ENCODE measurements at places on chromosomes 1 and 21.
A peak's percentile ranks its signal among the peaks of the same experiment; 100 is the strongest.

- peak; percentile 9 for DNase-seq
These were observed 25.8 kb downstream of the DESI2 start for GRCh38 chr1:244678697-244679096.

- DNase-seq, result peak; percentile 21
These were observed 497 bp upstream of the FUCA1 start for GRCh38 chr1:23868557-23869016.

GRCh38 chr1:7648761-7649384 lies 122.2 kb upstream of the VAMP3 start:
- DNase-seq, result no peak

DNA sequence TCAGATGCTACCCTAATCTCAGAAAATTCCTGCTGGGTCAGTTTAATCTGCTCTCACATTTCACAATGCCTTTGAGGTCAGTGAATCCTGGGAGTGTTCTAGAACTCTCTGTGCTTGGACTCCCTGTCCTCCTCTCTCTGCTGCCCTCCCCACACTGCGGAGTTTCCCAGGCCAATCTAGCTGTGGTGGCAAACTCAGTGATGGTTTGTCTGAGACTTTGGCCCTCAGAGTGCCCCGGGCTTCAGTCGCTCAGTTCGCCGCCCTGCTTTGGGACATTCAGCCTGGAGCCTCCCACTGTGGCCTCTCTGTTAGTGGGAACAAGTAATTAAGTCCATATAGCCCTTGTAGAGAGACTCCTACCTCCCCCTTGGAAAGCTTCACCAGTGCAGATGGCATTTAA lies 7.1 kb downstream of the C1orf226 start:
- no peak for DNase-seq

DNA sequence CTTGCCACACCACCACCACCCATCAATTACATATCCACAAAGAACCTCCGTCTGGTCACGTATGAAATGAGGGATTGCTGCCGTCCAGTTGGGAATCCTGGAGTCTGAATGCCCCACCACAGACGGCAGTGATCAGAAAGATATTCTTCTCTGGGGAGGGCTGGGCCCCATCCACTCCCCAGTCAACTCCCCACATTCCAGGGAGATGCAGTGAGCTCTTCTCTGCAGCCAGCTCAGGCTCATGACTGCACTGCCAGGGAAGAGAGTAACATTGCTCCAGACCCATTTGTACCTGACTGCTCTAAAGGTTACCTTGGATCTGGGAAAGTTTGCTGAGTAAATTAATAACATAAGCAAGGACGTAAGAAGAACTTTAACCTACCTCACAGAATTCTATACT lies 18.3 kb downstream of the DEGS1 start:
- no peak for DNase-seq

DNA sequence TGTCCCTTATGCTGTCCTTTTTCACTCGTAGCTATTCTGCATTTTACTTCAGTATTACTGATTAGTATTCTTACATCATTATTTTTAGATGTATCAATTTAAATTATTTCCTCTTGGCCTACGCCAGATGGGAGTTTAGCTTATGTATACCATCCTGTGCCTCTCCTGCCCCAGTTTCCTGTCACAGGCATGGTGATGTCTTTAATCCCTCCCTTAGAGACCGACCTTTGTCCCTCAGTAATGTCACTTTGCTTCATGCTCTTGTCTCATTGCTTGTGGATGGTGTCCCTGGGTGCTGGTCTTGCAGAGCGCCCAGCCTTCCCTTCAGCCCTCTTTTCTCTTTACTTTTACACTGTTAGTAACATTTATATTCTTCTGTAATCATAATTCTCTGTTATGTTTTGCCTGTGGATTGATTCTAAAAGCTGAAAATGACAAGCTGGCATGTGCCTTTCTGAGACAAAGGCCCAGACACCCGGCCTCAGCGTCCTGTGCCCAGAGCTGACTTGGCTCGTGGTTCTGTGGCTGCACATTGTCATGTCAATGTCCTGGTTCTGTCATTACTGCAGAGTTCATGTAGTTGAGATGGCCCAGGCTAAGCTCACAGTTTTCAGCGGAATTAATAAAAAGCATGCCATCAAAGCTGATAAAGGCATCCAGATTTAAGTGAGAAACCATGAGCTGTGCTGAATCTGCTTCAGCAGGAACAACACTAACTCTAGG lies 100.7 kb downstream of the MTR start:
- DNase-seq, result no peak

- no peak for DNase-seq
These were observed 677 bp downstream of the AGPAT3 start for GRCh38 chr21:43865540-43866259.

- DNase-seq, result no peak
These were observed 163.5 kb downstream of the TOMM20 start for GRCh38 chr1:234965111-234965510.

DNA sequence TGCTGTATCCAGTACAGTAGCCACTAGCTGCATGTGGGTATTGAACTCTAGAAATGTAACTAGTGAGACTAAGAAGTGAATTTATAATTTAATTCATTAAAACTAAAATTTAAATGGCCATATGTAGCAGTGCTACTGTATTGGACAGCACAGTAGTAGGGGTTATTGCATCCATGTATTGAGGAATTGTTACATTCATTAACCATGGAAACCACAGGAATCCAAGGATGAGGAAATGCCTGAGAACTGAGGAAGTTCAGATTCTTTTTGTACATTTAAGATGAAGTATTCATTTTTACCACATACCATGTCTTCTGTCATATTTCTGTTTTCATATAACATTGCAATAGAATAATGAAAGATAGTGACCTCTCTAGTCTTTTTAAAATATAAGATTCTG lies 2.6 kb downstream of the MTF2 start:
- DNase-seq, result no peak

- DNase-seq, result no peak
These were observed 189.5 kb upstream of the GREM2 start for GRCh38 chr1:240801442-240801841.

- DNase-seq, result no peak
These were observed 41.6 kb downstream of the IL6R start for GRCh38 chr1:154446789-154447188.

- no peak for DNase-seq
These were observed 43.5 kb downstream of the WLS start for GRCh38 chr1:68188644-68189340.

DNA sequence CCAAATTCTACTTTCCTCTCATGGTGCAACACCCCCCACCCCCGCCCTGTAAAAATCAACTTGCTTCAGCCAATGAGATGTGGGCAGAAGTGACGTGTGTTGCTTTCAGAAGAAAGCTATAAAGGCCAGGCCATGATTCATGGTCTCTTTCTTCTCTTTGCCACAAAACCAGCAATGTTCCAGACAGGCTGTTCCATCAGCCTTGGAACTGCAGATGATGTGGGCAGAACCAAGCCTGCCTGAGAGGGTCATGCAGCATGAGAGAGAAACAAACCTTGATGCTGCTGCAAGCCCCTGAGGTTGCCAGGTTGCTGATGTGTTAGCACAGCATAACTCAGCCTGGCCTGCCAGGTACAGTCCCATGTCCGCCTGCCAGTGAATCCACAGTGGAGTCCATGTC lies 41.8 kb downstream of the MIS18A start:
- DNase-seq, result no peak

DNA sequence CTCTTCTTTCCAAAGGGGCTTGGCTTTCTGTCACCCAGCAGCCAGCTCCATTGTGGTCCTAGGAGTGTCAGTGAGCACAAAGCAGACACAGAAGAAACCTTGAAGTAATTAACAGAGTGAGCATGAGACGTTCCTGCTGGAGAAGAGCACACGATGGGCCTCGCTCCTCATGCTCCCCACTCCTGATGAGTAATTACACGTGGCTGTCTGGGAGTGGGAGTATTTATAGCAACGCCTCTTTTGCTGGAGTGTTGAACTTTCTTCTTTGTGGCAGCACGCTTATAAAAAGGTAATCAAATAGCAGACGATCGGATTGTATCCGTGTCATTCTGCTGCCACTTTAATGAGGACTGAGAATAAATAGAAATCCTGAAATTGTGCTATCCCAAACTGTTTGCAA lies 185.8 kb downstream of the CAMTA1 start:
- DNase-seq, result no peak

DNA sequence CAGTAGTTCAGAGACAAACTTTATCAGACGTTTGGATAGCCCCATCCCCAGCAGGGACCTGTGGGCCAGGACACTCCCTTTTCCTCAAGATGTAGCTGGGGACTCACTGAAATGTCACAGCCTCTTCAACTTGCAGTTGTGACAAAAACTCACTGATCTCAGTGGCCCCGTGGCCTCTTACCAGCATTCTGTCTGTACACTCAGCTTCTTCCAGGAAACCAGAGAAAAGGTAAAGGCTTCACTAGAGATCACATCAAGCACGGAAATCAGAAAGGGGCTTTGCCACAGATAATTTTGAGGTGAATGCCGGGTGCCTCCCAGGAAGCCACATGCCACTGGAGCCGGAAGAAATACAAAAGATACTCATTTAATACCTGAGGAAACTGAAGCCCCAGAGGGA lies 122.2 kb downstream of the CCDC185 start:
- no peak for DNase-seq

DNA sequence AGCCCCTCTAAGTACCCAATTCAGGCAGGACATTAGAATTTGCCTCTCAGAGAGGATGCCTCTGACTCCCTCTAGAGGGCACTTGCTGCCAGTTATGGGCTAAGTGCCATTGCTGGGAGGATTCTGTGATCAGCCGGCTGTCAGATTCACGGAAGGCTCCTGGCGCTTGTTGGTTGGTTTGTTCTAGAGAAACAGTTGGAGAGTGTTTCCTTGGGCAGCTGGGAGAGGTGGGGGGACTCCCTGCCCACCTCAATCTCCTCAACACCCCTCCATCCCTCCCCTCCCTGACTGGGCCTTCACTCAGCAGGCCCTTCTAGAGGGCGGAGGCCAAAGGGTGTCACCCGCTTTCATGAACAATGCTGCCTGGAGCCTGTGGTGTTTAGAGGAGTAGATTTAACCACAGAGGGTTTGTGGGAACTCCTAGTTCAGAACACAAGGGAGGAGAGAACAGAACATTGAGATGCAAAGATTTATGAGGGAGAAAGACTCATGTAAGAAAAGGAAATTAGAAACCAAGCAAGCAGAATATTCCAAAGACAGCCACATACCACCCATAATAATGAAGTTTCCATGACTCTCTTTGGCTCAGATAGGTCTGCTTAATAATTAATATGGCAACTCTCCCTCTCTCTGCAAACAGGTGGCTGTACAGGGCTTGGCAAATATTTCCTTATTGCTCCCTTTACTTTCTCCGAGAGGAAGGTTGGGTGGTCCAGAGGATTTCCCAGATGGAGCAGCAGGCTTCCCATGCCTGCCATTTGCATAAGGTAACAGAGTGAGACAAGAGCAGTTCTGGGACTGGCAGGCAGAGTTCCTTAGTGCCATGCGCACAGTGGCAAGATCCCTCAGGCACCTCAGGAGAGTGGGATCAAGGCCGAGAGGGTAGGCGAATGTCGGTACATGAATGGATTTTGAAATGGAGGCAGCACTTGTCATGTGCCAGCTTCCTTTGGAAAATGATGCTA lies 30.0 kb upstream of the ACP6 start:
- peak; percentile 71 for DNase-seq

All from NCI-H2081 (cell line).